ENCODE measurements at places on chromosomes 7 and 10. TPM values are rescaled to one million over a fixed set of nuclear protein-coding genes. Genes with fewer than 3 reads are reported as not detected.

The FAM25G gene
- total RNA-seq = not detected

DNA sequence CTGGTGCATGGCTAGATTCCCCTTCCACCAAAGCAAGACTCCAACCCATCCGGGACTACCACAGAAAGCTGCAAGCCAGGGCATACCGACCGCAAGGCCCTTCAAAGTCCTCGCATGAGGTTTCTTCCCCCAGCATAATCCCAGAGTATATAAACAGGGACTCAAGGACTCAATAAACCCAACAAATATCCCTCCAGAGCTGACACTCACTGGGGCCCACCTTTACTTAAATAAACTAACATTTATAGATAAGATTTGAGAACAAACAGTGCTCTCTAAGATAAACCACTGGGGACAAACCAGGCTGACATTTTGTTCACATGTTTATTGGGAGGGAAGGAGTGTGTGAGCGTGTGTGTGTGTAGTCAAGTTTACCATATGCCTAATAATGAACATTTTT lies 138.2 kb downstream of the ADAM12 start:
- H3K27me3 ChIP-seq = no peaks in the 10 kb centered on the region
- H3K36me3 ChIP-seq = no peaks in the 10 kb centered on the region
- H3K4me1 ChIP-seq = no peaks in the 10 kb centered on the region
- H3K4me3 ChIP-seq = no peak overlapping the region

The PODXL gene
- total RNA-seq = 58.5 TPM

The ETV1 gene
- total RNA-seq = 70.3 TPM

The TMEM139 gene
- total RNA-seq = 0.69 TPM

- H3K4me3 ChIP-seq = no peak overlapping the region
- H3K36me3 ChIP-seq = no peaks in the 10 kb centered on the region
- no peak overlapping the region for H3K27ac ChIP-seq
Observed at GRCh38 chr7:88073626-88074025, 139.6 kb downstream of the ADAM22 start.

- no peaks in the 10 kb centered on the region for H3K4me1 ChIP-seq
- no peaks in the 10 kb centered on the region for H3K27me3 ChIP-seq
- no peak overlapping the region for H3K4me3 ChIP-seq
Observed at GRCh38 chr10:79320820-79321493, 26.3 kb upstream of the PPIF start.

- no peaks in the 10 kb centered on the region for H3K27me3 ChIP-seq
- H3K4me1 ChIP-seq = no peaks in the 10 kb centered on the region
- no peaks in the 10 kb centered on the region for H3K36me3 ChIP-seq
- no peak overlapping the region for H3K27ac ChIP-seq
- DNase-seq = peak; percentile 80
Observed at GRCh38 chr7:29017713-29018112, 59.6 kb upstream of the TRIL start.

DNA sequence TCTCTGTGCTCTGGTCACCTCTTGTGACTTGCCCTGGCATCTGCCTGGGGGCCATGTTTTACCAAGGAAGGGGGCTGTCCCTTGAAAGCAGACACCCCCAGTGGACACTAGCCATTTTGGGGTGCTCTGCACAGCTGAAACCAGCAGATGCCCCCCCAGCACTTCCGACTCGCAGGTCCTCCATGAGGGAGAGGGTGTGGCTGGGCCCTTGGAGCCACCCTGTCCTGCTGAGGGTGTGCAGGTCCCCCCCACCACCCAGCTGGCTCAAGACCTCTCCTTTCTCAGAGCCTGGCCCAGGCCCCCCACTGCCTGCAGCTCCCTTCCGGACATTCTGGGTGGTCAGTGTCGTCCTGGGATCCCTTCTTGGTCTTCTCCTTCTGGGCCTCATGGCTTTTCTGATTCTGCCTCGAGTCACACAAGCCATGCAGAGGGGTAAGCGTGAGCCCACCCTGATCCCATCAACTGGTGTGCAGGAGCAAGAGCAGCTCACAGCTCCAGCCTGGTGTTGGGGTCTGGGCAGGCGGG lies 12.3 kb downstream of the SCART1 start:
- H3K4me1 ChIP-seq = no peaks in the 10 kb centered on the region
- H3K27ac ChIP-seq = no peak overlapping the region
- DNase-seq = no peak
- no peaks in the 10 kb centered on the region for H3K27me3 ChIP-seq
- no peaks in the 10 kb centered on the region for H3K36me3 ChIP-seq
- H3K4me3 ChIP-seq = no peak overlapping the region

GRCh38 chr7:145584401-145584800 lies 532.2 kb upstream of the CNTNAP2 start:
- no peak overlapping the region for H3K27ac ChIP-seq
- H3K27me3 ChIP-seq = no peaks in the 10 kb centered on the region
- no peak overlapping the region for H3K4me3 ChIP-seq
- H3K36me3 ChIP-seq = no peaks in the 10 kb centered on the region

The TMEM176B gene
- total RNA-seq = 25.6 TPM

DNA sequence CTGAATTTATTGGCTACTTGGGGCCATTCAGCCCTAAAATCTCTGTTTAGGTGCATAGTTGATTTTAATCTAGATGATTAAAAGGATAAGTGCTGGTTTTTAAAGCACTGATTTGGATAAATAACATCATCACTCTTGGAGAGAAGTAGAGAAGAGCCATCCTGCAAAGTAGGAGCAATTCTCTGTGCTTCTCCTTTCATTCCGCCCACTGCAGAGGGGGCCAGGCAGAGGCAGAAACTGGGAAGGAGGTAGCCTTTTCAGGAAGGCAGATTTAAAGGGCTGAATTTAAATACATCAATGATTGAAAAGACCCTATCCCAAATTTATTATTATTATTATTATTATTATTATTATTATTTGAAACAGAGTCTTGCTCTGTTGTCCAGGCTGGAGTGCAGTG lies 14.1 kb downstream of the MAP3K8 start:
- no peak for DNase-seq
- H3K27me3 ChIP-seq = no peaks in the 10 kb centered on the region
- no peak overlapping the region for H3K27ac ChIP-seq
- peaks cover 33% of the 10 kb centered on the region for H3K36me3 ChIP-seq
- H3K4me3 ChIP-seq = no peak overlapping the region

DNA sequence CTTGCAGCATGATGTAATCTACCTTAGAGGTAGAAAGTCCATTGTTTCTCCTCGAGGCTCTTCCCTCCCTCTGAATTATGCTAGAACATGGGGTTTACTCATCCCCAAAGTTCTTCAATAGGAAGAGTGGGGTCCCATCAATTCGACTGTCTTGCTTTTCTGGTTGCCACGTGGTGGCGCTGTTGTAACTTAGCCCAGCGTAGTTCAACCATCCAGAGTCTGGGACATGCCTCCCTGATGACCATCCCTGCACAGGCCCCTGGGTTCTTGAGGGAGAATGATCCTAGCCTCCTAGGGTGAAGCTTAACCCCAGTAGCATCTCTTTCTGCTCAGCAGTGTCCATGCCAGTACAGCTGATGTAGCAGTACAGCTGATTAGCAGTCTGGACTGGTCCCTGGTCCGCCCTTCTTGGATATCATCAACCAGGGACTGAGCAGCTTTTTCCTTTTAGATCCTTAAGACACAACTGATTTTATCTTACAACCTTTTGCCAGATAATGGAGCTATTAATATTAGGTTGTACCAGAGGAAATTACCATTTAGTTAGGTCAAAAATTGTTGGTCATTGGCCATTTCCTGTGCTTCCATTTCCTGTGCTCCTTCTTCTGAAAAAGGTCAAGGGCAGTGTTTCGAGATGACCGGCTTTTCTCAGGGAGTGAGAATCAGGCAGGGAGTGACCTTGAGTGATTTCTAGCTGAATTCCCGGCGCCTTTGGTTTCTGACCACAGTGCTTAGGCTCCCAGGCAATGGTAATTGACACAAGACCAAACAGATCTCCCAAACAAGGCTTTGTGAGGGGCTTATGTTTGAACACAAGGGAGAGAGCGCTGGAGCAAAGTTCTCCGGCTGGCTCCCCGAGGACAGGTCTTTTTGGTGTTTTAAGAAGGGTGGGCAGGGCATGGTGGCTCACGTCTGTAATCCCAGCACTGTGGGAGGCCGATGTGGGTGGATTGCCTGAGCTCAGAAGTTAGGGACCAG lies 65.4 kb downstream of the TACC2 start:
- H3K36me3 ChIP-seq = no peaks in the 10 kb centered on the region
- no peaks in the 10 kb centered on the region for H3K27me3 ChIP-seq
- H3K27ac ChIP-seq = peak overlapping the region; percentile 49
- peak; percentile 75 for DNase-seq

- no peak for DNase-seq
- no peak overlapping the region for H3K27ac ChIP-seq
- H3K4me1 ChIP-seq = peaks cover 8% of the 10 kb centered on the region
- H3K36me3 ChIP-seq = no peaks in the 10 kb centered on the region
Observed at GRCh38 chr7:16063221-16063620, 358.1 kb downstream of the CRPPA start.

GRCh38 chr10:132506711-132507408 lies 30.7 kb upstream of the INPP5A start:
- no peaks in the 10 kb centered on the region for H3K4me1 ChIP-seq
- no peaks in the 10 kb centered on the region for H3K27me3 ChIP-seq
- no peak overlapping the region for H3K4me3 ChIP-seq
- H3K27ac ChIP-seq = no peak overlapping the region

The LIPK gene
- total RNA-seq = not detected

The HABP2 gene
- total RNA-seq = not detected

GRCh38 chr7:7201578-7202374 lies 19.4 kb downstream of the C1GALT1 start:
- DNase-seq = no peak
- H3K27ac ChIP-seq = peak overlapping the region; percentile 84
- H3K27me3 ChIP-seq = no peaks in the 10 kb centered on the region
- no peaks in the 10 kb centered on the region for H3K4me1 ChIP-seq

DNA sequence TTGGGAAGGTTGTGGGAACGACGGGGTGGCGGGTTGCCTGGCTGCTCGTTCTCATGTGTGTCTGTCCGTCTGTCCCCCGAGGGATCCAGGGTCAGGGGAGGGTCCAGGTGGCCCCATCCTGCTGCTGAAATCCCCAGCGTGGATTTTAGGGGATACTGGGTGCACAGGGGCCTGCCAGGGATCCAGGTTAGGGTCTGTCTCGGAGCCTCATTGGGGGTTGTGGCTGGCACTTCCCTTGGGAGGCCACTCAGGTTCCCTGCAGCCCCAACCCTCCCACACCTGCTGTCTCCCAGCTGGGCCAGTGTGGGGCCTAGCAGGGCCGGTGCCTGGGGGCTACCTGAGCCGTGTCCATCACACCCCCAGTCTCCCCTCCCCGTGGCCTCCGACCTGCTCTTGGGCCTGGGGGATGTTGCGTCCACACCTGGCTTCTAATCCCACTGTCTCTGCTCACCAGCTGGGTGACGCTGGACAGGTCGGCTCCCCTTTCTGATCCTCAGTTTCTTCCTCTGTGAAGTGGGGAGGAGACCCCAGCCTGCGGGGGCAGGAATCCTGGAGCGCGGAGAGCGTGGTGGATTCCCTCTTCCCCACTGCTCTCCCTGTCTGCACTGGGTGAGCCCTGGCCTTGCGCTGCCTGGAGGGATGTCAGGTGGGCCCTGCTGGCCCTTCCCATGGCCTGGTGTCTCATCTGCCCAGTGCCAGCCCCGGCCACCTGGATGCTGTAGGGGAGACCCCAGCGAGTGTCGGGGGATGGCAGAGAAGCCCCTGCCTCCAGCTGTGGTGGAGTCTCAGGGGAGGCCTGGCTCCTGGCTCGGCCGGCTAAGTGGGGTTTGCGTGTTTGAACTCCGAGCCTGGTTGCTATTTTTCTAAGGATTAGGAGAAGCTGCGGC lies 81.6 kb downstream of the UNCX start:
- H3K4me3 ChIP-seq = no peak overlapping the region
- no peaks in the 10 kb centered on the region for H3K36me3 ChIP-seq
- H3K27me3 ChIP-seq = no peaks in the 10 kb centered on the region
- no peak overlapping the region for H3K27ac ChIP-seq
- DNase-seq = no peak

The SLC26A4 gene
- not detected for total RNA-seq

GRCh38 chr7:105178177-105178576 lies 164.2 kb downstream of the KMT2E start:
- no peak for DNase-seq
- no peaks in the 10 kb centered on the region for H3K36me3 ChIP-seq
- no peaks in the 10 kb centered on the region for H3K4me1 ChIP-seq
- no peak overlapping the region for H3K27ac ChIP-seq

The SAMD8 gene
- total RNA-seq = 13.1 TPM

DNA sequence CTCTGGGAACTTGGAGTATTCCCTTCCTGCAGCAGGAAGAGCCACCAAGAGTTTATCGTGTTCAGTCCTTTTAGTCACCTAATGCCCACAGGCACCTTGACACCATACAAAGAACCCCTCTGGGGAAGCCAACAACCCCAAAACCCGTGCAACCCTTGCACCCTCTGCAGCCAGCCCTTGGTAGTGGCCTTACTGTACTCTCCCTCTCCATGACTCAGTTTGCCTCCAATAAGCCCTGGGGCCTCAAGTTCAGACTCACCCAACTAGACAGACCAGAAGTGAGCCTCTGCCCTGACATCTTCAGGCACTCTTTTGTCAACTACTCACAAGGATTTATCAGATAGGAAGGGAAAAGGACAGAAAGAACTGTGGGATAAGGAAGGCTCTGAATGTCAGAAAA lies 30.9 kb downstream of the KCNMA1 start:
- H3K4me1 ChIP-seq = no peaks in the 10 kb centered on the region
- no peak overlapping the region for H3K27ac ChIP-seq
- DNase-seq = no peak

GRCh38 chr7:121157885-121158590 lies 169.5 kb downstream of the CPED1 start:
- H3K27ac ChIP-seq = no peak overlapping the region
- no peaks in the 10 kb centered on the region for H3K4me1 ChIP-seq
- no peaks in the 10 kb centered on the region for H3K36me3 ChIP-seq
- no peak for DNase-seq

DNA sequence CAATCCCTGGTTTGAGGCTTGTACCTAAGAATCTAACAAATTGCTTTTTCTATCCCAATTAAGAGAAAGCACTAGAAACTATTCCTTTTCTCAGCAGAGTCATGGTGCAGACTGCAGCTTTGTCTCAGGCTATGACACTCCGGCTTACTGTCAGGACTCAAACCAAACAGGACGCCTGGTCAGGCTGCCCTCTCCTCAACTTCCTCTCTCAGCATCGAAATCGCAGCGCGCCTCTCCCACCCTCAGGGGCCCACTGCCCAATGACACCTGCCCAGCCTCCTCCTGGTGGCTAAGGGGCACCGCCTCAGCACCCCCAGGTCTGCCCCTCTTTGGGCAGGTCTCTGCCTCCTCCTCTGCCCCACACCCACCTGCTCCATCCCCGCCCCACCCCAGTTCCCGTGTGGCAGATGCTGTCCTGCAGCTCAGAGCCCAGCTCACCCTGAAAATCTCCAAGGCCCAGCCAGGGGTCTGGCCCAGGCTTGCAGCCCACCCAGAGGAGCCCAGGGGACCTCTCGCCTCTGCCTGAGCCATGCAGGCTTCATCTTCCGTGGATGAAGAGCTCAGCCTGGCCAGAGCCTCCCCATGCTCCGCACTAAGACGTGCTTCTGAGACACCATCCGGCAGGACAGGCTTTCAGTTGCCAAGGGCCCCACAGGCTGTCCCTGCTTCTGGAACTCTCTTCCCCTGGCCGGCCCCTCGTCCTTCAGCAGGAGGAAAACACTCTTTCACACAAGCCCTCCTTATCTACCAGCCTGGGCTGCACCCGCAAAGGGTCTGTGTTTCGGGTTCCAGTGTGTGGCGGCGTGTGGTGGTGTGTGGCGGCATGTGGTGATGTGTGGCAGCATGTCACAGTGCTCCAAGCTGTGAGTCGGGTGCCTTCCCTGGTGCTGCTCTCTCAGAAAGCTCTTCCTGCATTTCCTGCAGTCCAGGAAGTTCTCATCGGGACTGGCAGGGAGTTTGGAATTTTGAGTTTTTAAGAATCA lies 16.4 kb upstream of the PTPRN2 start:
- H3K4me1 ChIP-seq = no peaks in the 10 kb centered on the region
- no peak overlapping the region for H3K27ac ChIP-seq
- H3K4me3 ChIP-seq = no peak overlapping the region
- H3K36me3 ChIP-seq = no peaks in the 10 kb centered on the region
- no peak for DNase-seq

The USP6NL gene
- 21.2 TPM for total RNA-seq
